ENCODE measurements at places on chromosomes 1 and 21. TPM values are rescaled to one million over a fixed set of nuclear protein-coding genes. Genes with fewer than 3 reads are reported as not detected.
A peak's percentile ranks its signal among the peaks of the same experiment; 100 is the strongest.

GRCh38 chr1:192098001-192098400 is 60.3 kb upstream of the RGS18 start:
- no peak for DNase-seq

DNA sequence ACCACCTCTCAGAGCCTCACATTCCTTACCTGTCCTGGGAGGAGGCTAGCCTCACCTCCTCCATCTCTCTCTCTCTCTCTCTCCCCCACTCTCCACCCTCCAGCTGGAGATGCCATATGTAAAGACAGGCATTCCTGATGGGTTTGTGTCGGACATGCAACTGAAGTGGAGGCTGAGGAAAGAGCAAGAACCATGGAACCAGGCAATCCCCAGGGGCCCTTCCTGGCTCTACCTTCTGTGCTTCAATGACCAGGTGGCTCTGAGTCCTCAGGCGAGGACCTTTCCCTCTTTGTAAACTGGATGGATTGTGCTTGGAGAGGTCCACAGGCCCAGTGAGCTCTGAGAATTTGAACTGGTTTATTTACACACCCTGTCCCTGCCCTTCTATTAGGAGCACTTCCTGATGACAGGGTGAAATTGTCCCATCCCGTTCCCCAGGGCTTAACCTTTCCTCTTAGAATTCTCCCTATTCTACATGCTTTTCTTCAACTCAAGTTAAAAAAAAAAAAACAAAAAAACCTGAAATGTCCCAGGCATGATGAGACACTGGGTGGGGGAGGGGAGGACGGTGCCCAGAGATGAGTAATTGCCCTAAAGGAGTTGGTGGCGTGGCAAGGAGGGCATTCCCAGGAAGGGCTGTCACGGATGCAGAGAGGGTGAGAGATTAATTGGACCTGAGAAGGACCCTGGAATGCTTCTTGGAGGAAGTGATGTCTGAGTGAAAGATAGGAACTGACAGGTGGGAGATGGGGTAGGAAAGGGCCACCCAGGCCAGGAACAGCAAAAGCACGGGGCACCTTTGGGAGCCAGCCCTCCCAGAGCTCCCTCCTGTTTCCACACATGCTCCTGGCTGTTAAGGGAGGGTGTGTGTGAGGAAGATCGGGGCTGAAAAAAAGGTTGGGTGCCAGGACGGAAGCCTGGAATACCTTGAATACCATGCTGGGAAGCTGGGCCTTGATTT is 50.2 kb upstream of the WASF2 start:
- no peak for DNase-seq

- no peak for DNase-seq
Observed at GRCh38 chr1:1191734-1192133, 14.7 kb downstream of the TNFRSF18 start.

DNA sequence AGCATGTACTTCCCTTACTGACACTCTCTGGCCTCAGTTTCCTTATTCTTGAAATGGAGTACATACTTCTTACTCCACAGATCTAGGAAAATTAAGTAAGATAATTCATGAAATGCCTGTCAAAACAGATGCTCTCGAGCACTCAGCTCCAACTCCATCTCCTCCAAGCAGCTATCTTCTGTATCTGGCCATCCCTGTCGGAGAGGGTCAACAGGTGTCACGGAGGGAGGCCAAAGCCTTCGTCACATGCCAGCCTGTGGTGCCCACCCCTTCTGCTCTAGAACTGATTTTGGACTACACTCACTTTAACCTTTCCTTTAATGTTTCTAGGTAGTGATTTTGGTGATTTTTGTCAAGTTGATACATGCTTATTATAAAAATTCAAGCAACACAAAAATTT is 18.8 kb upstream of the PKP1 start:
- no peak for DNase-seq

DNA sequence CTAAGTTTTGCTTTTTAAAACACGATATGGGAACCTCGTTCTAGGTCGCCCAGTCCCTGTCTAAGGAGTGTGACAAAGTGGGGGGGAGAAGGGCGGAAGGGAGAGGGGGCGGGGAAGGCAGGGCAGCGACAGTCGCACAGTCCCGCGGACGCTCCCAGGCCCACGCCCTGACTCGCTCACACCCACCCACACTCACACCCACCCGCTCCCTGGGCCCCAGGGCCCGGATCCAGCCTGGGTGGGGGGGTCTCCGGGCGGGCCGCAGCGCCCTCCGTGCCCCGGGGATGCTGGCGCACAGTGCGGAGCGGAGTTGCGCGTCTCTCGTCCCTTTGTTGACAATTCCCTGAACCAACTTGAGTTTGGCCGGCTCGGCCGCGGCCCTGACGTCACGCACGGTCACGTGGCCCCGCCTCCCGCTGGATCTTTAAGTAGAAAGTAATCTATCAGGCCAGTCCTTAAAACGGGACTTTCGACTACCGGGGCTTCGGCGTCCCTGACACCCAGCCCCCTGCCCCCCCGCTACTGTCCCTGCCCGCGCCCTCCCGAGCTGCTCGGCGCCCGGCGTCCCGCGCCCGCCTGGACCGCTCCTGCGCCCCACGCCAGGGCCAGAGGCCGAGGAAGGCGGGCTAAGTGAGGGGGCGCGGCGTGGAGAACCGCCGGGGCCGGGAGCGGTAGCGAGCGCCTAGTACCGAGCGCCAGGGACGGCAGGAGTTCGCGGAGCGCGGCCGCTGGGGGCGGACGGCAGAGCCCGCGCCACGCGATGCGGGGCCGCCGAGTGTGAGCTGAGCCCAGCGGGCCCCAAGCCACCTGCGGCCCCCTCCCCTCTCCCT is at the start of gene FOXD3:
TSS of gene FOXD3 (plus strand) at position 454 of the 830 bp plus-strand sequence. CDS start 492 bp downstream, outside the sequence.
- DNase-seq, result peak; percentile 24

Gene KDM1A
- polyA plus RNA-seq, result 28.8 TPM

GRCh38 chr1:17190010-17190995 is 14.6 kb upstream of the PADI1 start:
- DNase-seq, result no peak

DNA sequence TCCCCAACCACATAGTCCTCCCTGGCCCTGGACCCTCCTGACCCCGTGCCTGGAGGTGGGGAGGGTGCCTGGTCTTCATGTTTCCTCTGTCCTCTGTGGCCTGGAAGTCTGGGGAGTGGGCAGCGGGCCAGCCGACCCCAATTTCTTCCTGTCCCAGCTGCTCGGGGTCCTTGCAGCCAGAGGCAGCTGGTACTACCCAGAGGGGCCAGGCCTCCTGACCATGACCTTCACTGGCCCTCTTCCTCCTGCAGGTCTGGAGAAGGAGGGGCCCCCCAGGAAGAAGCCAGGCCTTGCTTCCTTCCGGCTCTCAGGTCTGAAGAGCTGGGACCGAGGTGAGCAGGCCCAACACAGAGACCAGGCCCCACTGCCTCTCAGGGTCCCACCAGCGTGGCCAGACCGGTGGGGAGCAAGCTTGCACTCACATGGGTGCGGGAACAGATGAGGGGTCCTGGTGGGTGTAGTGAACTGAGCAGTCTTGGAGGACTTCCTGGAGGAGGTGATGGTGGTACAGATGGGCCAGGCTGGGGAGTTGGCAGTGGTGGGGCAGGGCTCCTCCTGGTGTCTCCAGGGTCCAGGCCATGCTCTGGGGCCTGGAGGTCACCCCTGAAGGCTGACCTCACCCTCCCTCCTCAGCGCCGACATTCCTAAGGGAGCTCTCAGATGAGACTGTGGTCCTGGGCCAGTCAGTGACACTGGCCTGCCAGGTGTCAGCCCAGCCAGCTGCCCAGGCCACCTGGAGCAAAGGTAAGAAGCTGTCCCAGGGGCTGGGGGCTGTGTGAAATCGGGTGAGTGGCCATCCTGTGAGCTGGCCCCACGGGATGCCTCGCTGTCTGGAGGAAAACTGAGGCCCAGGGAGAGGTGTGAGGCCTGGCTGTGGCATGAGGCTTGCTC is 32.7 kb downstream of the TRIM11 start:
- DNase-seq, result no peak

Gene TMPRSS2
- polyA plus RNA-seq, result not detected

DNA sequence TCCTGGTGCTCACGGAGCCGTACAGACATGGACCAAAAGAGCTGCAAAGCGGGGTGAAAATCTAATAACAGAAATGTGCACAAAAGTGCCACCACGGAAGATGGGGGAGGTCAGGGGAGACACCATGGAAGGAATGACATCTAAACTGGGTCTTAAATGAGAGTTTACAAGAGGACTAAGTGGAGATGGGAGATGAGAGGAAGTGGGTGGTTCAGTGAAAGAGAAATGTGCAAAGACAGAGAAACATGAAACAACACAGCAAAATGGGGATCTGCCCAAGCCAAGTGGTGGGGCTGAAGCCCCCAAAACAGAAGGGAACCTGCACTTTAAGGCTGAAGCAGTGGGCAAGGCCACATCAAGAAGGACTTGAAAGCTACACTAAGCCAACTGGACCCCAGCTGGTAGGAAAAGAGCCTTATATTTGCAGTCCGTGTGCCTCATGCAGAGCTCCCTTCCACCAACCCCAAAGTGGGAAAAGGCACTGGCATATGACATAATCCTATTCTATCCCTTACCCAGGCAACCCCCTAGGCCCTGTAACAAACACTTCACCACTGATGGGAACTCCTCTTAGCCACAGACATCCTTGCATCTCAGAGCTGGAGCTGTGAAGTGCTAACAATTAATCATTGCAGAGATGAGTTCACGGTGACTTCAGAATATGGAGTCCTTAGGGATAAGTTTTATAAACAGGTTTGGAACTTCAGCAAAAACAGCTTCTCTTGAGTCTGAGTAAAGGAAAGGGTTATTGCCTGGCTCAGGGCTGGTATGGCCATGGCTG is 198.6 kb upstream of the EDN2 start:
- no peak for DNase-seq

Gene TLR5
- polyA plus RNA-seq, result 0.80 TPM

DNA sequence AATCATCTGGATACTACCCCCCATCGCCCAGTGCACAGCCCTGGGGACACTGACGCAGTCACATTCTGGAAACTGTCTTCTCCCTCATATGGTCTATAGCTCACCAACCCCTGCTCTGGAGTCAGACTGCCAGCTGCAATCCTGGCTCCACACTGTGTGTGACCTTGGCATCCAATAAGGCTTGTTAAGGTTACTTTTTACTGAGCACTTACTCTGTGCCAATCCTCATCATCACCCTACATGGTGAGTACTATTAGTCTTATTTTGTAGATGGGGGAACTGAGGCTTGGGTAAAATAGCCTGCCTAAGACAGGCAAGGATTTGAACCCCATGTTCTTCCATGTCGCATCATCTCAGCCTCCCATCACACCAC is 34.9 kb downstream of the AHDC1 start:
- DNase-seq, result no peak

DNA sequence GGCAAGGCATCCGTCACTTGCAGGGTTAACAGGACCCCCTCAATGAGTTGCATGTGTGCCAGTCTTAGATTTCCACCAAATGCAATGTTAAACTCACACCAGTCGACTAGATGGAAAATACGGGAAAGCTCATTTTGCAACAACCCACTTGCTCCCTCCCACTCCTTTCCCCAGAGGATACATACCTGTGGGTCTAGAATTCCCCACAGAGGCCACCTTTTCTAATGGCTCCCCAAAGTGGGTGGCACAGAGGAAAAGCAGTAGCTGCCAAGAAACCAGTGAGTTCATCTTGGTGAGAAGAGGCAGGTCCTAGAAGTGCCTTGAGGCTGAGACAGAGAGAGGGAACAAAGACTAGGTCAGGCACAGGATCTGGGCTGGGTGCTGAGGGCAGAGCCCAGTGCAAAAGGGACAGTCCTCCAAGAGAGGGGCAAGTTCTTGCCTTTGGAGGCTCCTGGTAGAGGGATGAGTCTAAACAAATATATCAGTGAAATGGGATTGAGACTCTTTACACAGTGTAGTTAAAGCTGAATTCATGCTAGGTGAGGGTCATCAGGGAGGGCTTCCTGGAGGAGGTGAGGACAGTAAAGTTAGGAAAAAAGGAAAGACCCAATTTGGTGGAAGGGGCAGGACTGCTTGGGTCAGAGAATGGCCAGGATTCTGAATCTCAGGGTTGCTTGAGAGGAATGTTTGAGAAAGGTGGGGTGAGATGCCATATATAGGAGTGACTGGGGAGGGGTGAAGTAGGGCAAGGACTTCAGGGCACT is 3.5 kb downstream of the KISS1 start:
- DNase-seq, result no peak

Gene NR1I3
- not detected for polyA plus RNA-seq

GRCh38 chr1:7922301-7922700 is 18.3 kb downstream of the TNFRSF9 start:
- DNase-seq, result no peak

DNA sequence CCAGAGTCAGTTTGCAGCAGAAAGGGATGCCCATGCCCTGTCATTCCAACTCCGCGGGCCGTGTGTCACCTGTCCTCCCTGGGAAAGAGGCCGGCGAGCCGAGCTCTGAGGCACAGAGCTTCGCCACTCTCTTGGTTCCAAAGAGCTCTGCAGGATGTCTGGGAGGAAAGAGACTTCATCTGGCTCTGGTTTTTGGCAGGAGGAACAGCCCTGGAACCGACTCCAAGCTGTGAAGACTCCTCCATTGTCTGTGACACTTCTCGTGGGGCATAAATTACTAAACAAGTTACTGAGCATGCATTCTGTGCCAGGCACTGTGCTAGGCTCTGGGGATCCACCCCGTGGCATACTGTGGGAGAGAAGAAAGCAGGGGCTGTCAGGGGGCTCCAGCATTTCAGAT is 3.9 kb upstream of the FAM151A start:
- no peak for DNase-seq

Gene CHRNB2
- not detected for polyA plus RNA-seq

GRCh38 chr1:66276218-66276617 is 257.7 kb upstream of the SGIP1 start:
- DNase-seq, result peak; percentile 53

DNA sequence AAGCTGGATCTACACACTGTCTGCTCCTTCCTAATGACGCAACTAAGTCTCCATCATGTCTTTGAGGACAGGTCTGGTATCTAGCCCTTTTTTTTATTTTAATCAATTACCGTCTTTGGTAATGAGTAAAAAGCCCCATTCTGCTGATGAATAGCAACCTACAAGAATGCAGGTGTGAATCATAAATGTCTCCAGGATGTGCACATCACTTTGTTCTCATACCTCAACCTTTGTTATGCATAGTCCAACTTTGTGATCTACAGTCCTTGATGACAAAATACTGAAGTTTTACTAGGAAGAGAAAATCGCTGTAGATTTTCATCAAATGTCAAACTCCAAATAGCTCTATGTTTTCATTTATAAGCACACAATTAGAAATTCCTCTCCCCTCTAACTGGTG is 39.3 kb downstream of the PLPPR5 start:
- no peak for DNase-seq

- no peak for DNase-seq
Observed at GRCh38 chr1:13737398-13737797, 37.4 kb downstream of the PRDM2 start.

DNA sequence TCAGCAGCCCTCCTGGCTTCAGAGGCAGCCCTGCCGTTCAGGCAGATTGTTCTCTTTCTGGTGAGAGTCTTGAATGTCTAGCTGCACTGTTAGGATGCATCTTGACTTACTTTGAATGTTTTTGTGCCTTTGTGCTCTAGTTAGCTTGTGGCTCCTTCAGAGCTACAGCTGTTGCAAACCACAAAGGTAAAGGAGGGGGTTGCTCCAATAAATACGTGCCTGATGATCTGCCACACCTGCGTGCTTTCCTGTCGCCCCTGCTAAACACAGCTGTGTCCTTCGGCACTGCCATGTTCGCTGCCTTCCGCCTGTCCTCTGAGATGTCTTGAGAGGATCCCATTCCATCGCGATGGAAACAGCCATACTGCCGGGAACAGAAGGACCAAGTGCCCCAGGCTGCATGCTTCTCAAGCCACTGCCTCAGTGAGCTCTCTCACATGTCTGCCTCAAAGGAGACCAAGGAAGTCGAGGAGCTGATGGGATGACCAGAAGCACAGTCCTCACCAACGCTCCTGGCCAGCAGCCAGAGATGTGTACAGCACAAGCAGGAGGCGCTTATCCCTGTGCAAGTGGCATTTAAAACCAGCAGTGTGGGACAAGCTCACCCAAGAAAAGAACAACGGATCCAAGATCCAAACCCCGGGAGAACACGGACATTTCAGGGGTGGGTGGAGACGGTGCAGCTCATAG is 12.0 kb upstream of the SMIM12 start:
- DNase-seq, result no peak
